Fibroblast of skin of left quadriceps (primary cell): ENCODE measurements at places on chromosomes 3 and 15.

DNA sequence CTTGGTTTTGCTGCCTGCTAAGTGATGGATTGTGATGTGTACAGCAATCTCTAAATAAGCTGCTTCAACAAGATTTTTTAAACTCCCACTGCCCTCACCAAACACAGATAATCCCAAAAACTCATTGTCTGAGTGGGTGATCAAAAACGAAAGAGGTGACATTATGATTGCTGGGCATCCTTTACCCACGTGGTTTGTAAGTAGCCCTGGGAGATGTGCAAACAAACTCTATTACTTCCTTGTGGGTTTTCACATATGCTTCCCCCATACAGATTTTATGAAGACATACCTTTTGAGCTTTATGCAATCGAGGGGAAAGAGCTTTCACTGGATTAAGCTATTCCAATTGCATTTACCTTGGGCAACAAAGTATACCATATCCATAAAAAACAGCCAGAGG lies 1000.4 kb downstream of the FHIT start:
- DNase-seq = no peak

DNA sequence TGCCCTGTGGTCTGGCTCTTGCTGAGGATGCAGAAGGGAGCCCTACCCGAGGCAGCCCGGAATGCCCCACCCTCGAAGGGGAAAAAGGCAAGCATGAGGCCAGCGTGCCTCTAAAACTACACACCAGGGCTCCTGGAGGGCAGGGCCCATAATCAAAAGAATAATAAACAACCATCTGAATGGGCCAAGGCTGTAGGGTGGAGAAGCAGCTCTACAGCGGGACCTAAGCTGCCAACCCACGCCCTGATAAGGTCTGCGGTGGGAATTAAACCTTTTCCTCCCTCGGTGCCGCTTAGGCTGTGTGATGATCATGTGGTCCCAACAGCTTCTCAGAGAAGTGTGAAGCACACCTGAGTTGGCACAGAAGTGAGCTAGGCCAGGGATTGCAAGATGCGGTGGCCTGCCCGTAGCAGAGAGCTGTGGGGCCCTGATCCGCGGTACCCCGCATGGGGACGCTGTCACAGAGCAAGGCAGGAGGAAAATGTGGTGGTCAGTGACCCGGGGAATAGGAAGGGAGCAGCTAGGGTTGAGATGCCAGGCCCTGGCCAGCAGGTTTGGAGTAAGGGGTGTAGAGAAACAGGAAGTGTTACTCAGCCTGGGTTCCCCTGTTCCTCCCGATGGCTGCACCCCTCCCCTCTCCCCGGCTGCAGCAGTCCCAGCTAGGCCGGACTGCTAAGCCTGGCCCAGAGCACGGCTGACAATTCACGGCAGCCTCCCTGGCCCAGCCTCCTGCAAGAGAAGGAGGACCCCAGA lies 1.1 kb upstream of the C15orf62 start:
- DNase-seq = no peak

DNA sequence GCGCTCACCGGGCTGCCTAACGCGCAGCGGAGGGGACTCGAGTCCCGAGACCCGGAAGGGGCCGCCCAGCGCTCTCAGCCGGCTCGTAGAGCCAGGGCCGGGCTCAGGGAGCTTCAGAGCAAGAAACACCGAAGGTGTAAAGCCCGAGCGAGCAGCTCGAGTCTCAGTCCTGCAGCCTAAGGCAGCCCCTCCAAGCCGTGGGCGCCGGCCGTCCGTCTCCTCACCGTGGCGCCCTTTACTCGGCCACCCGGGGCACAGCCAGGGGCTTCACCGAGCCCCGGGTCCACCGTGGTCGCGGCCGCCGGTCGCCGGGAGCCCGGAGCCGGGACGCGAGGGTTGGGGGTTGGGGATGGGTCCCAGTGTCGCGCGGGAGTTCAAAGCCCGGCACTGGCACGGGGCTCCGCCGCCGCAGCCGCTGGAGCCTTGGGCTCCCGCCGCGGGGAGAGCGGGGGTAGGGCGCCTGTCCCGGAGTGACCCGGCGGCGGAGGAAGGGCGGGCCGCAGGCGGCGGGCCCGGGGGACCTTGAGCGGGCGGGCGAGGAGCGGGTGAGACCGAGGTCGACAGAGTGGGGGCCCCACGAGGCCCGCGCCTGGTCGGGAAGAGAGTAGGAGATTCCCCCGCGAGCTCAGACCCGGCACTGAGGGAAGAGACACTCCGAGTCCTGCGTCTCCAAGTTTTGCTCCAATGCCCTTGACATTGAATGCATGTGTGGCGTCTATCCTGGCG lies 26.9 kb upstream of the THRB start:
- no peak for DNase-seq

- DNase-seq = no peak
Observed at GRCh38 chr3:46416125-46416810, 9.2 kb downstream of the CCRL2 start.

- no peak for DNase-seq
Observed at GRCh38 chr3:131807822-131808221, 227.0 kb downstream of the CPNE4 start.
